ENCODE measurements at places on chromosomes 6 and 20. TPM values are rescaled to one million over a fixed set of nuclear protein-coding genes. Genes with fewer than 3 reads are reported as not detected.
A peak's percentile ranks its signal among the peaks of the same experiment; 100 is the strongest.

- peak; percentile 72 for DNase-seq
Observed at GRCh38 chr20:1827974-1828785, 67.0 kb upstream of the SIRPA start.

- no peak for DNase-seq
Observed at GRCh38 chr6:73030791-73031782, 194.2 kb downstream of the KHDC1L start.

DNA sequence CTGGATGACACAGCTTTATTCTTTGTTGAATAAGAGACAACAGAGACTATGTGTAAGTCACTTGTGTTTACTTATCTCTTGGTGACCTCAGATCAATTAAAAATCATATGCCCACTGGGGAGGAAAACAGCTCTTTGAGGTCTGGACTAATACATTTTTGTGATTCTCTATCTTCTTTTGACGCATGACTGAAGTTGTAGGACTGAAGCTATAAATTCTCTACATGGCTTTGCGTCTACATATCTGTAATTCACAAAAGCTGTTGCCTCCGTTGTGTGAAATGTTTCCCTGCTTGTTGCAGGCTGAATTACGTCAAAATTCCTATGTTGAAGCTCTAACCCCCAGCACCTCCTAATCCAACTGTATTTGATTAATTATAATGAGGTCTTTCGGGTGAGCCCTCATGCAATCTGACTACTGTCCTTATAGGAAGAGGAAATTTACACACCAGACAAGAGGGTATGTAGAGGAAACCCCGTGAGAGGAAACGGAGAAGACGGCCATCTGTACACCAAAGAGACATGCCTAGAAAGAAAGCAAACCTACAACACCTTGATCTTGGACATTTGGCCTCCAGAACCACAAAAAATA lies 481.6 kb downstream of the PRKN start:
- DNase-seq, result no peak

GRCh38 chr6:64889144-64889543 lies 817.9 kb downstream of the EYS start:
- DNase-seq, result no peak

DNA sequence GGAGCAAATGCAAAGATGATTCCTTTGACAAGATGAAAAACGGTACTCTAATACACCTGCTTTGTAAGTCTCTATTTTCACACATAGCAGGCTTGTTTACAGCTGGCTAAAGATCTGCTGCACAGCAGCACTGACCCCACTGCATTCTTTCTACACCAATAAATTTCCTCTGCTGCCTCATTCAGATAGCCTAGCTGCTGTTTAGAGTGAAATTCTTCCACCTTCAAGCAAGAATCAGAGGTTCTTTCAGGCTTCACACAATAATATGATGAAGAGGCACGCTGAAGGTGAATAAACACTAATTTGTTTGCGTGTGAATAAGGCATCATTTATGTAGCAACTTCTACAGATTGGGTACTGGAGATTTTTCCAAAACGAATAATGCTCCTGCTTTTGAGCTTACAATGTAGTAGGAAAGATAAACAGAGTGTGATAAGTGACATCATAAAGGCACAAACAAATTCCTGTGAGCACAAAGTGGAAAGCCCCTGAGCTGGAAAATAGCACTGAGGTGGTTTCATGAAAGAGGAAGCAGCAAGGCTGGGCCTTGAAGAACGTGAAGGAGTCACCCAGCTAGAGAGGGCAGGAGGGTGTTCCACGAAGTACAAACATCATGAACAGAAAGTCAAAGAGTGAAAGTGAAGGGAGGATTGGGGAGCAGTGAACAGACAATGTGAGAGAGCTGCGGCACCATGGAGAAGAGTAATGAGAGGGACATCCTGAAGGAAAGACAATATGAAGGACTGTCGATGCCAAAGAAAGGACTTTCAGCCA lies 543.4 kb downstream of the CD83 start:
- no peak for DNase-seq

- DNase-seq, result no peak
Observed at GRCh38 chr6:160239929-160240690, 18.5 kb downstream of the SLC22A2 start.

GRCh38 chr20:41424011-41424410 lies 57.4 kb upstream of the EMILIN3 start:
- DNase-seq, result no peak

GRCh38 chr6:158270389-158271127 lies 41.7 kb upstream of the TULP4 start:
- DNase-seq, result no peak

DNA sequence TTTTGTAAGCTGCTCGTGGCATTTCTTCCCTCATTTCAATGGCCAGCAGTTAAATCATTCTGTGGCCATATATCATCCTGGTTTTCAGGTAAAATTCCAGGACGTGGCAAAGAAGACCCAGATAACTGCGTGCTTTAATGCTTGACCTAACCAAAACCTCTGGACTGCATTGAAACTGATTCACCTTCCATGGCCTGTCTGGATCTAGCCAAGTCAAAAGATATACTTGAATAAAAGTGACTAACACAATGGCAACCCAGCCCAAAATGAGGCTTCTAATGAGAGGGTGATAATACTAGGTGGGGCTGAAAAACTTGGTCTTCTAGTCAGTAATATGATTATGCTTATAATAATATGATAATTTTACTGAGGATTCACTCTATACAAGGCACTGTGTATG lies 16.5 kb upstream of the PCSK2 start:
- DNase-seq, result no peak

DNA sequence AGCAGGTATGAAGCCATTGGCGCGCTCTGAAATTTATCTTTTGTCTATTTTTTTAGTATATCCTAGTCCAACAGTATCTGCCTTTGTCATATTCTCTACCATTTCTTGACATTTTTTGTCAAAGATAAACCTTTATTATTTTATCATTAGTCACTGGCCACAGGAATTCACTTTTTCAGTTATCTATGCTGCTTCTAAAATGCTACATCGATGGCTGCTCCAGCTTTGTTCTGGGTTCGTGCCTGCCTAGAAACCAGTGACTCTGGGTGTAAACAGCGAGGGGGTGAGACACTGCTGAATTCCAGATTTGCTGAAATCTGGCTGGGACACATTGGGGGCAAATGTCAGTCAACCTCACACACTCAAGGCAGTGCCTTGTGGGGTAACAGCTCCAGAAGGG lies 193.4 kb downstream of the CDC5L start:
- DNase-seq, result no peak

GRCh38 chr20:19429538-19429937 lies 217.1 kb downstream of the SLC24A3 start:
- no peak for DNase-seq

DNA sequence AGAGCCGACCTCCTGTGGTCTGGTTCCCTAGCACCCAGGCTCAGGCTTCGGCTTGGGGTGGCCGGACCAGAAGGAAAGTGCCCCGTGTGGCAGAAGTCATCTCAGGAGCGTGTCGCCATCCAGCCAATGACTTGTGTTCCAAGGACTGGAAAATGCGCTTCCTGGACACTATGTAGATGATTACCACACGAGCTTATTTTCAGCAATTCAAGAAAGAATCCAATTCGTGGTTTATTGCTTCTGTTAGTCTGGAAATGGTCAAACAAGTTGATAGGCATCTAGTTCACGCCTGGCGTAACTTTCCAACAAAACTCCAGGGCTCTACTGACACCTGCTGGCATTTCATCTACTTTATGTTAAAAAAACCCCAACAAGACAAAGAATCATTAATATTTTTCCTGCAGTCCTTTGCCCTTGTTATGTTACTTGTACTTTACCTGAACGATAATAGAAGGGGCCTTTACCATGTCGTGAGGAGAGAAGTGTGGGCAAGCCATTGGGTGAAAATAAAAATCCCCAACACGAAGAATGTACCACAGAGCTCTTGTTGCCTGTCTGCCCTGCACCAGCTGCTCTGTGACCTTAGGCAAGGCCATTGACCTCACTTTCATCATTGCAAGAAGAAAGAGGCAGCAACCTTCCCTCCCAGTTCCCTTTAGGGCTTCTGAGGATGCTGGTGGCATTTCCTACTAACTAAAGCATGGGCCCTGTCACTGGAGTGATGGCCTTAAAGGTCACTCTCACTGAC lies 154.7 kb upstream of the LAMP5 start:
- no peak for DNase-seq

- DNase-seq, result no peak
Observed at GRCh38 chr6:26420688-26421171, 18.7 kb downstream of the BTN3A1 start.

- DNase-seq, result no peak
Observed at GRCh38 chr6:105886814-105887544, 199.2 kb upstream of the PRDM1 start.

DNA sequence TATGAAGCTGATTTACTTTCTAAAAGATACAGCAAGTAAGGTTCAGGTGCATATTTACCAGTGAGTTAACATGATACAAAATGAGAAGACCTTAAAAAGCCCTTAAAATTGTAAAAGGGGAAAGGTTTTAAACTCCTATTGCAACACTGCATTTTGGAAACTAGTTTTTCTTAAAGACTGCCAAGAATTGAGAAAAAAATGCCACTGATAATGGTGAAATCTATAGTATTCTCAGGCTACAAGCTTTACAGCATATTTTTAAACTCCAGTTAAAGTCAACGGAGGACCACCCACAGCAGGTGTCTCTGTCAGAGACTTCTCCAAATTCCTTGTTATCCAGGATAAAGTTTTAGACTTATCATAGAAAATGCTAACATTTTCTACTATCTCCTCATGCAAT lies 53.6 kb downstream of the ELOVL5 start:
- DNase-seq, result no peak

DNA sequence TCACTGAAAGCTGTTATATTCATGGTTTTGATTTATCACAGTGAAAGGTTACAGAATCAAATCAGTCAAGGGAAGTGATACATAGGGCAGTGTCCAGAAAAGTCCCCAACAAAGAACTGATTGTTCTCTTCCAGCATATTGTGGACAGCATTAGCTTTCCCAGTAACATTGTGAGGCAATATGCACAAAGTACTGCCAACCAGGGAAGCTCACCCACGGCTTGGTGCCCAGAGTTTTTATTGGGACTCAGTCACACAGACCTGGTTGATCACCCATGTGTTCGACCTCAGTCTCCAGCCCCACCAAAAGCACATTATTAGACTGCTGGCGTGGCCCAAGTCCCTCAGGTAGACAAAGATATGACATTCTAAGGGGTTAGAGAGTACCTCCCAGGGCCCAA lies 76.0 kb downstream of the LCA5 start:
- peak; percentile 16 for DNase-seq

DNA sequence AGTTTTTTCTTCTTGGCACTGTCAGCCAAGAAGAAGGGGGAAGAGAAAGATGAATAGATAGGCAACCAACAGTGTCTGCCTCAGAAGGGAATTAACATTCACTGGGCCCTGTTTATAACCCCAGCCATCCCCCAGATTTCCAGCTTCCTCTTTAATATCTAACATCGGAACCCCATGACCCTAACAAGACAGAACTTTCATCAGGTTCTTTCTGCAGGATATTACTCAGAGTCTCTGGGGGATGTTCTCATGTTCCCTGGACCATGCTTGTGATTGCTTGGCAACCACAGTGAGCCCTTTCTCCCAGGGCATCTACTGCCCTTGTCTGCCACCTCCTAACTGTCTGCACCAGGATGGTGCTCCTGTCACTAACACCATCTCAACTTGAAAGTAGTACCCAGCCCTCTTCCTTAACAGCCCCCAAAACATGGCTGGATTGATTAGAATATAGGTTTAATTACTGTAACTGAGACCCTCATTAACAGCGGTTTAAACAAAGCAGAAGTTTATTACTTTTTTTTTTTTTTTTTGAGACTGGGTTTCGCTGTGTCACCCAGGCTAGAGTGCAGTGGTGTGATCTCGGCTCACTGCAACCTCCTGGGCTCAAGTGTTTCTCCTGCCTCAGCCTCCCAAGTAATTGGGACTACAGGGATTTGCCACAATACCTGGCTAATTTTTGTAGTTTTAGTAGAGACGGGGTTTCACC lies 12.0 kb upstream of the PTPN1 start:
- DNase-seq, result no peak

DNA sequence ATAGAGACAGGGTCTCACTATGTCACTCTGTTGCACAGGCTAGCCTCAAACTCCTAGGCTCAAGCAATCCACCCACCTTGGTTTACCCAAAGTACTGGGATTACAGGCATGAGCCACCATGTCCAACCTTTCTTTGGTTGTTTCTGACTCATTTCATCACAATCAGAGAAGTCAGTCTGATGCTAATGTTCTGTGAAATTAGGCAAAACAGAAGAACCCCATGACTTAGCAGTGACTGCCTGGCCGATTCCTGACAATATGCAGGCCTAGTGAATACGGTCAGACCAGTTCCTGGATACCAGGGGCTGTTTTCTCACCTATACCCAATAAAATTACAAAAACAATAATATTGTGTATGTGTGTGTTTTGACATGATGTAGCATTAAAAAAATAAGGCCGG lies 58.8 kb upstream of the BTN3A2 start:
- no peak for DNase-seq

- no peak for DNase-seq
Observed at GRCh38 chr6:82818727-82819126, 246.9 kb downstream of the UBE3D start.

GRCh38 chr20:37919389-37920040 lies 16.6 kb downstream of the VSTM2L start:
- no peak for DNase-seq

DNA sequence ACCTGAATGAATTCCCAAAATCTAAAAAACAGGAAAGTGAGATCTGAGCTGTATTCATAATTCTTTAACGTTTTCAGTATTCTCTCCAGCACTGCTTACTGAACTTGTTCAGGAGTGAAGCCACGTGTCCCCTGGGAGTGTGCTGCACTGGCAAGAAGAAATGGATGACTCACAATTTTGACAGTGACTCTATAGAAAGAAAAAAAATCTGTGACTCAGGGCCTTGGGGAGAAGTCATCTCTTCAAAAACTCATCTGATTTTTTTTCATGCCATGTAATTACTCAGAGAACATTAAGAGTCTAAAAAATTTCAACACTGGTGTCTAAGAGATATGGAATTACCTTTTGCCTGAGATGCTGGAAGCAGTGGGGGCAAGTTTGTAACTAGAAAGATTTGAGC lies 39.7 kb downstream of the ANKEF1 start:
- peak; percentile 74 for DNase-seq

DNA sequence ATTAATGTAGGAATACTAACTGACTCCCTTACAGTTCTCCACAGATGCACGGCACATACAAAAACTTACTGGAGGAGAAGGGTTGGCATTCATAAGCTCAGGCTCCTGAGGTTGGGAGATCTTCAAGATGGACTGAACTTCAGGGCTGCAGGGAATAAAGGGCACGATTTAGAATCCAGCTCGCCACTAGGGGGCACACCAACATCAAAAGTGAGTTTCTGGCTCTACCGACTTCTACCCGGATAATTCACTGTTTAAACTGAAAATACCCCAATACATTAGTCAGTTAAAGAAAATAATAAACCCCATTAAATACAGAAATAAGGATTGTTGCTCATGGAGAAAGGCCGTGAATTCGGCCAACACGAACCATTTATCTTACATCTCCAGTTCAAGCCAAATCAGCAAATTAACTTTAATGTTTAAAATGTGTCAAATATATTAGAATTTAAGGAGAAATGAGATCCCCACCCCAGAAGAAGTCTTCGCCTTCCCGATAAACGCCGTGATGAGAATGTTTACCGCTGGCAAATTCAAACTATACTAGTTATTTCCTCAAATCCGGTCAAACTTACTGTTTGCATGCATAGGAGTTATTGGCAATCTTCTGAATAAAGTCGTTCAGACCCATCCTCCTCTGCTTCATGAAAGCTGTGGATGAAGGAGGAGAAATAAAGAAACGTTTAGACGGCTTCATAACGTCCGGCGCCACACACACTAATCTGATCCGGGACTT lies 121.7 kb upstream of the SLC2A12 start:
- peak; percentile 39 for DNase-seq

Gene DYNLT2
- total RNA-seq, result 1.4 TPM

Gene TRIM40
- total RNA-seq, result not detected

Gene FAM229B
- total RNA-seq, result 3.6 TPM

Gene CFB
- total RNA-seq, result 1.9 TPM

Gene LY6G5C
- total RNA-seq, result not detected

Gene SRSF12
- 8.3 TPM for total RNA-seq
